ENCODE measurements at places on chromosomes 13 and 19.
A peak's percentile ranks its signal among the peaks of the same experiment; 100 is the strongest.

GRCh38 chr13:41652735-41653361, 195.5 kb downstream of the RGCC start:
- no peak for DNase-seq

DNA sequence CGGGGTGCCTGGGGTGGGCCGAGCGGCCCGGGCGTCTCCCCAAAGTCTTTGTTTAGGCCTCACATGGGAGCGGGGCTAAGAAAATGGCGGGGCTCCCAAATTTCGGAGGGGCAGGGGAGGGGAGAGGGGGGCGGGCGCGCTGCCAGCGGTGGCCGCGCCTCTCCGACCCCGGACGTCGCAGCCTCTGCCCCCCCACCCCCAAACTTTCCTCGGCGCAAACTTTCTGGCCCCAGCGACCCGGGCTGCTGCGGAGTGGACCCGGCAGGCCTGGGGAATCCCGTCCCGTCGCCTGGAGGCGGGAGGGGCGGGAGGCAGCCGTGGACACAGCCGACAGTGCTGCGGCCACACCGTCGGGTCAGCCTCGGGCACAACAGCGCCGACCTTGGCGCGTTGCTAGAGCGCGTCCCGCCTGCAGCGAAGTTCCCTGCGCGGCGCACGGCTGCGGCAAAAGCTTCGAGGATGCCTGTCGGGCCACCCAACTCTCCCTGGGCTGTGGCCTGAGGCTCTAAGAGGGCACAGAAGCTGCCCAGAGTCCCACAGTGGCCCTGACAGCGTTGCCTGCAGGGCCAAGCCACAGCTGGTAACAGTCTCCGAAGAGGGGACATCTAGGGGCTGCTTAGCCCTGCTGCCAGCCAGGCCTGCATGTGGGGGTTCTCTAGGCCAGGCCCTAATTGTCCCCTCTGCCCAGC, 1.3 kb downstream of the NFIX start:
- DNase-seq = no peak

DNA sequence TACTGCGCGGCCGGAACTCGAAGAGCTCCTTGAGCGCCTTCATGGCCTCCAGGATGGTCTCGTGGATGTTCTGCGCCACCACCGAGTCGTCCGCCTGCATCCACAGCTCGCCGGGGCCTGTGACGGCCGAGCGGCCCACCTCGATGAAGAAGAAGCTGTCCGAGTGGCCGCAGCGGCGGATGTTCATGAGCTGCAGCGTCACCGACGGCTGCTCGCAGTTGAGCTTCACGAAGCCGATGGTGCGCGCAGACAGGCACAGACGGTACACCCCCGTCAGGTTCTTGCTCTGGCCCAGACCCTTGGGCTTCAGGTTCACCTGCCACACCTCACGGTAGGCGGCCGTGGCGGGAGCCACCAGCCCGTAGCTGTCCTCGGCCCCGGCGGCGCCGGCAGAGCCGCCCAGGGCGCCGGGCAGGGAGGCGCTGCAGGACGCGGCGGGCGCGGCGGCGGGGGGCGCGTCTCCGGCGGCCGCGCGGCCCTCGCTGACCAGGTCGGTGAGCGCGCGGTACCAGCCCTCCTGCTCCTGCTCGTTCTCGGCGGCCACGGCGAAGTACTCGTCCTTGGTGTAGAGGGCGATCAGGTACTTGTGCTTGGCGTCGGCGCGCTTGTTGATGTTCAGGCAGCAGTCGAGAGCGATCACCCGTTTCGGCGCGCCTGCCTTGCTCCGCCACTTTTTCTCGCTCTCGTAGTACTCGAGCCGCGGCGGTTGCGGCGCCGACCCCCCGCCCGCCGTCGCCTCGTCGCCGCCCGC, 1.1 kb downstream of the IRS2 start:
- DNase-seq = no peak

DNA sequence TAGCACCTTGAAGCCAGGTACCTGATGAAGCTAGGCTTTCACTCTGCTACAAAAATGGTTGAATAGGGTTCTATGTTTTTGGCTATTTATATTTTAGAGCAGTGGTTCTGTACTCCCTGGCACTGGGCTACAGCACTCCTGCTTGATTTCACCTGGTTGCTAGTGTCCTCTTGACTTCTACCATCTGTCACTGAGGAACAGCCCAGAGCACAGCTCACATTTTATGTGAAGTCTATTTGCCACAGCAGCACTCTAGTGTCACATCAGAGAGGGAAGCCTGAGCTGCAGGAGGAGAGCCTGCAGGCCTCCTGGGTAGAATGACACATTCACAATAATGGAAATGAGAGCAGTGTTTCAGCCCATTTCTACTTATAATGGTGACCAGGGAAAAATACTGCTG, 184.2 kb downstream of the ZNF486 start:
- no peak for DNase-seq

DNA sequence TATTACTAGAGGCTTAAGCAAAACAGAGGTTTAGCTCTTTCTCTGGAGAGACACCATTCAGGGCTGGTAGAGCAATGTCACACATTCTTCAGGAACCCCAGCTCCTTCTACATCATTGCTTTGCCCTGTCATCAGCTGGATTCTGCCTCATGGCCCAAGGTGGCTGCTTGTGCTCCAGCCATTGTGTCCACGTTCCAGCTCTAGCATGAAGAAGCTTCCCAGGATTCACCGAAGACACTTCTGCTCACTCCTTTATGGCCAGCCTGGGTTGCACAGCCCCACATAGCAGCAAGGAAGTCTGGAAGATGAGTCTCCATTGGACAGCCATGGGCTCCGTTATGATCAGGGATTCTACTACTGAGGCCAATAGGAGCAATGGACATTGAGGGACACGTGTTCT, 13.2 kb downstream of the PGLS start:
- DNase-seq = no peak

DNA sequence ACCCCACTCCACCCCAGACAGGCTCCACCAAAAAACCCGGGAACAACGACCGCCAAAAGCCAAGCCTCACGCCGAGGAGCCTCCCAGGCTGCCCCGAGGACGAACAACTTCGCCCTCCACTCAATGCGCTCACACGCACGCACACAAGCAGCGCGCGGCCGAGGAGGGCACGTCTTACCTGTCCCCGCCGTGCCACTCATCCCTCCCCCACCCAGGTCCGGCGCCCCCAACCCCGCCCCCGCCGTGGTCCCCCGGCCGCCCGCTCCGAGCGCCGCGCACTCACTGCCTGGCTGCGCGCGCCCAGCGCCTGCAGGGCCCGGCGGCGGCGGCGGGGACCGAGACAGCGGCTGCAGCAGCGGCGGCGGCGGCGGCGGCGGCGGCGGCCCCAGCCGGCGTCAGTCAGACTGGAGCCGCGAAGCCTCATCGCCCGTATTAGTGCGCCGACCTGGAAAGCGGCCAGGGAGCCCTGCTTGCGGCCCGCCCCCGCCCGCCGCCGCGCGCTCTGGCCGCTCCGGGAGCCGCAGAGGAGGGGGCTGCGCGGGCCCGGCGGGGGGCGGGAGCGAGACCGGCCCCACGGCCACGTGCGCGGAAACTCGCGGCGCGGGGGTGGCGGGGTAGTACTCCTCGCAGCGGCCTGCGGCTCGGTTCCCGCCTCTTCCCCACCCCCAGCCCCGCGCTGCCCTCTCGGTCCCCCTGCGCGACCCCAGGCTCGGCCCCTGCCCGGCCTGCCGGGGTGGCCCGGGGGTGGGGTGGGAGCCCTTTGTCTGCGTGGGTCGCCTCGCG, at the start of gene SMAD9:
Gene SMAD9, minus strand, starts transcription at position 406 of the 783 bp plus-strand sequence. CDS start 40,549 bp downstream, outside the sequence.
- DNase-seq = peak; percentile 31
